ENCODE measurements at places on chromosomes 6 and 20.

DNA sequence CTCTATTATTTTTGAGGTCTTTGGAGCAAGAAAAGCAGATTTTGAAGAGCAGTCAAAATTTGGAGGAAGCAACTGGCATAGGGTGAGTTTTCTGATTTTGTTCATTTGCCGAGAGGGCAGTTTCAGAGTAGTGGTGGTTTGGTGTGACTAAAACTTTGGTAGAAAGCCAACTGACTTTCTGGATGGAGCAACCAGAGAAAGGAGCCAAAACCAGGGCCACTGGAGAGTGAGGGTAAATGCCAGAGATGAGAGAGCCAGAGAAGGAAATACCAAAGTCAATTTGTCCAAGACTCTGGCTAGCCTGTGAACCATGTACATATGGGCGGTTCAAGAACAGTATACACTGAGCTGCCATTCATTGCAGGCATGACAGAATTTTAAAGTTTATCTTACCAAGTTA lies 40.5 kb upstream of the ZBTB24 start:
- DNase-seq: peak; percentile 89

DNA sequence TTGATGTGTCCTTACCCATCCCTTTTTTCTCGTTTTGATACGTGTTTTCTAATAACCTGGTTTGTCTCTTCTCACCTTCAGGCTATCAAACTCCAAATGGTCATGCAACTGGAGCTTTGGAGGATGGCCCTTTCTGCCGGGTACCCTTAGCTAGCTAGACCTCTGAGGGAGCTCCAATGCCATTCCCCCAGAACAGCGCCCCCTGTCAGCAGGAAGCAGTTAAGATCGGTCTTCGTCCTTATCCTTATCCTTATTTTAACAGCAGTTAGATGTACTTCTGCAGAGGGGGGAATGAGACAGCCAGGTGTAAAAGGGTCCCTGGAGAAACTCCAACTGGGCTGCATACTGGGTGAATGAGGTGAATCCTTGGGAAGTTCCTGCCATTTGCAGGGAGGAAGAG lies 37.2 kb downstream of the SEL1L2 start:
- DNase-seq: no peak

DNA sequence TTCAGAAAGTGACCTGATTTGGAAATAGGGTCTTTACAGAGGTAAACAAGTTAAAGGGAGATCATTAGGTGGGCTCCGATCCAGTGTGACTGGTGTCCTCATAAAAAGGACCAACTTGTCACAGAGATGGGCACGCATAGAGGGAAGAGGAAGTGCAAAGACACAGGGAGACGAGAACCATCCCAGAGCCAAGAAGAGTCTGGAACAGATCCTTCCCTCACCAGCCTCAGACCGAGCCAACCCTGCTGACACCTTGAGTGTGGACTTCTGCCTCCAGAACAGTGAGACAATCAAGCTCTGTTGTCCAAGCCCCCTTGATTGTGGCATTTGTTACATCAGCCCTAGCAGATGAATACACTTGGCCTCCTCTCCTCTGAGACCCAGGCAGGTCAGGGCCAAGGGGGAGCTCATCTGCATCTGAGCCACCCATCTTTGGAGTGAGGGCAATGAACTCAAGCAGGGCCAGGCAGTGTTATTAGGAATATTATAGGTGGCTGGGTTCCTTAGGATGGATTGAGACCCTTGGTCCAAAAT lies 22.2 kb upstream of the SCML4 start:
- no peak for DNase-seq

DNA sequence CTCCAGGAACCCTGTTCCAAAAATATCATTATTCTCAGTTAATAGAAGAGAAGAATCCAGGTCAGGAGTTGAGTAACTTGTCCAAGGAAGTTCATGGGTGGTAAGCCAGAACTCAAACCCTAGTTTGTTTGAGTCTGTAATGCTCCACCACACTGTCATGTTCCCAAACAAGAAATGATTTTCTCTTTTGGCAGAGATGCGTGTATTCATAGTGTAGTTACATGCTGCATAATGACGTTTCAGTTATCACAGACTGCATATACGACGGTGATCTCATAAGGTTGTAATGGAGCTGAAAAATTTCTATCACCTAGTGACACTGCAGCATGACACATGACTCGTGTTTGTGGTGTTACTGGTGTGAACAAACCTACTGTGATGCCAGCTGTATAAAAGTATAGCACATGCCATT lies 102.6 kb downstream of the TULP4 start:
- peak; percentile 42 for DNase-seq

DNA sequence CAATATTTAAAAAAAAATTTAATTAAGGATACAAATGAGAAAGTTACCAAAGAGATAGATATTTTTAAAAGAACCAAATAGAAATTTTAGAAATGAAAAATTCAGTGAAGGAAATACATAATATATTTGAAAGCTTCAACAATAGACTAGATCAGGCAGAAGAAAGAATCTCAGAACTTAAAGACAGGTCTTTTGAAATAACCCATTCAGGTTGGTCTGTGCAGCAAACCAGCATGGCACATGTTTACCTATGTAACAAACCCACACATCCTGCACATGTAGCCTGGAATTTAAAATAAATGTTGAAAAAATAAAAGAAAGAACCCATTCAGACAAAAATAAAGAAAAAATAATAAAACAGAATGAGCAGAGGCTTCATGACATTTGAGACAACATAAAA lies 221.1 kb upstream of the ID4 start:
- no peak for DNase-seq

- DNase-seq: peak; percentile 84
Measured at GRCh38 chr6:100267721-100268123, 197.0 kb downstream of the SIM1 start.

- peak; percentile 56 for DNase-seq
Measured at GRCh38 chr20:51341581-51341980, 200.9 kb downstream of the NFATC2 start.

DNA sequence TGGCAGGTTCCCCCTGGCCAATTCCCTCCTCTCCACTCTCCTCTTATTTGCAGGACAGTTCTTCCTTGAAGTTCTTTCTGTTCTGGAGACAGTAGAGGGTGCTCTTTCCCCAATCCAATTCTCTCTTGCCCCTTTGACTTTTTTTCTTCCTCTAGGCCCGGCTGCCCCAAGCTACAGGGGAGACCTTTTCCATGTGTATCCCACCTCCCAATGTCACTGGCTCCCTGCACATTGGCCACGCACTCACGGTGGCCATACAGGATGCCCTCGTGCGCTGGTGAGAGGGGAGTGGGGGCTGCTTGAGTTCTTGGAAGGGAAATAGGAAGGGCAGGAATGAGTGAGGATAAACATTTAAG lies 1.5 kb downstream of the VARS2 start:
- peak; percentile 72 for DNase-seq

GRCh38 chr20:44532981-44533331 lies 11.1 kb upstream of the SERINC3 start:
- peak; percentile 63 for DNase-seq

GRCh38 chr6:3450888-3451287 lies 6.0 kb downstream of the SLC22A23 start:
- peak; percentile 56 for DNase-seq

DNA sequence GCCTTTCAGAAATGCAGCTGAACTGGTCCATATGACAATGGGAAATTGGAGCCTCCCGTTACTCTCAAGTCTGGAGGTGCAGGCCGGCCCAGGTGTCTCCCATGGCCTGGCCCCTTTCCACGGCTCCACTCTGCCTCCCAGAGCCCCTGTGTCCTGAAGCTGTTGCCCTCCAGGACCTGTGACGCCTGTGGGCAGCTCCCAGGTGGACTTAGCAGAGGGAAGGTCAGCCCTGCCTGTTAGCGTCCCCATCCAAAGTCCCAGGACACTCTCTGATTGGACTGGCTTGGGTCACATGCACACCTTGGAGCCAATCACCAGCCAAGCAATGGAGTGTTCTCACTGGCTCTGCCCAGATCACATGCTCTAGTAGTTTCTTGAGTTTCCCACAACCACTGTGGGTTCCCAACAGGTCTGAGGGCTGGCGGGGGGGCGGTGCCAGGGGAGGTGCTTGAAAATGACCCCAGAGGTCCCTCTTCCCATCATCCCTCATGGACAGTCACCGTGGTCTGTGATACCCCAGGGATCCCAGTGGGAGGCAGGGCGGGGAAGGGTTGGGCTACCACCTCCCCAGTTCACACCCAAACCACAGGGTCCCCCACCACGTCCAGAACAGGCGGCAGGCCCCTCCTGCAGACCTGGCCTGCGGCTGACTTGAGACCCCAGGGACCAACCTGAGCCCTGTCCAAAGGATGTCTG lies 135.6 kb downstream of the TAF4 start:
- DNase-seq: no peak

- no peak for DNase-seq
Measured at GRCh38 chr6:9514146-9514545, 900.7 kb downstream of the TFAP2A start.

GRCh38 chr6:39075807-39076622 lies 27.4 kb downstream of the GLP1R start:
- no peak for DNase-seq

- DNase-seq: peak; percentile 25
Measured at GRCh38 chr20:17589161-17589834, 19.4 kb downstream of the DSTN start.

GRCh38 chr20:40869218-40870147 lies 159.1 kb upstream of the TOP1 start:
- DNase-seq: no peak

GRCh38 chr6:114288701-114289495 lies 53.9 kb downstream of the HS3ST5 start:
- no peak for DNase-seq

DNA sequence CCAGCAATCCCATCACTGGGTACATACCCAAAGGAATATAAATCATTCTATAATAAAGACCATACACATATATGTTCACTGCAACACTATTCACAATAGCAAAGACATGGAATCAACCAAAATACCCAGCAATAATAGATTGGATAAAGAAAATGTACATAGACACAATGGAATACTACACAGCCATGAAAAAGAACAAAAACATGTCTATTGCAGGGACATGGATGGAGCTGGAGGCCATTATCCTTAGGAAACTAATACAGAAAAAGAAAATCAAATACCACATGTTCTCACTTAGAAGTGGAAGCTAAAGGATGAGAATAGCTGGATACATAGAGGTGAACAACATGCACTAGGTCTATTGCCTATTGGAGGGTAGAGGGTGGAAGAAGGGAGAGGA lies 674.6 kb downstream of the PHF3 start:
- DNase-seq: no peak

DNA sequence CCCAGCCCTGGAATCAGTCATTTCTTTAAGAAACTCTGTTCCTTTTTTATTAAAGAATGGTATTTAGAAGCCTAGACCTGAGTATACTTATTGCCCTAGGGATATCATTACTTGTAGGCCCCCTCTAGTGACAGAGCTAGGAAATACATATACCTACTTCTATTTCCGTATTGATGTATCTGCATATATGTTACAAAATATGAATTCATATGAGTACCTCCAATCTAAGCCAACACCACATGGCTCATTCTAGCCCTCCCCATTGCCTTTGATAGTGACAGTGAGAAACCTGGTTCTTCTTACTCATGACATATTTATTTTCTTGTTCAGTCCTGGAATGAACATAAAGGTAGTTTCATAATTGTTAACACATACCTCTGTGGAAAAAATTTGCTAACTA lies 137.2 kb downstream of the FARS2 start:
- DNase-seq: peak; percentile 61

DNA sequence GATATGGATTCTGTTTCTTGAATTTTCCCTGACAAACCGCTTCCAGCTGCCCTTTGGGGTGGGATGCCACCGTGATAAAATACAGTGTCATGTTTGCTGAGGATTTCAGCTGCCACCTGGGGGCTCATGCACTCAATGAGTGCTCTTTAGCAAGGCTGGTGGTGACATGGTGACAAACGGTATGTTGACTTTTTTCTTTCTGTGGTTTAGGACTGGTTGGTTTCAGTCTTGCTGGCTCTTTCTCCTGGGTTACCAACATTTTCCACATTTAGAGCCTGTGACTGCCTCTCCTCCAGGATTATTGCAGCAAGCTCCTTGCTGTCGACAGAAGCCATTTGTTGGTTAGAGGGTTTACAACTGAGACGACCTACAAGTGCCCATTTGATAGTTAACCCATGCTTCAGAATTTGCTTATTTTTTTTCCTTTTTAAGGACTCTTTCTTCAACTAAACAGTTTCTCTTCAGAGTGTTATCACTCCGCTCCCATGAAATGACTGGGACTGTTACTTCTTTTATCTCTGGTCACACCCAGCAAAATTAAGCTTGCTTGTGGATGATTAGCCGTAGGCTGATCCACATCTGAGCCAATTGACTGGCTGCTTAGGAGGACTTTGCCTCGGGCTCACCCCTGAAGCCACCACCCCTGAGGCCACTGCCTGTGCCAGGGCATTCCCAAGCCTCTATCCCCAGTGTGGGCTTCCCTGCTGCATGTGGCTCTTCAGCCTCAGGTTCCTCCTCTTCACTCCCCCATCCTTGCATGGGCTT lies 48.4 kb upstream of the CDYL start:
- peak; percentile 54 for DNase-seq

GRCh38 chr6:55212156-55212555 lies 37.8 kb downstream of the HCRTR2 start:
- DNase-seq: no peak

- no peak for DNase-seq
Measured at GRCh38 chr20:8036771-8037170, 17.2 kb upstream of the TMX4 start.

DNA sequence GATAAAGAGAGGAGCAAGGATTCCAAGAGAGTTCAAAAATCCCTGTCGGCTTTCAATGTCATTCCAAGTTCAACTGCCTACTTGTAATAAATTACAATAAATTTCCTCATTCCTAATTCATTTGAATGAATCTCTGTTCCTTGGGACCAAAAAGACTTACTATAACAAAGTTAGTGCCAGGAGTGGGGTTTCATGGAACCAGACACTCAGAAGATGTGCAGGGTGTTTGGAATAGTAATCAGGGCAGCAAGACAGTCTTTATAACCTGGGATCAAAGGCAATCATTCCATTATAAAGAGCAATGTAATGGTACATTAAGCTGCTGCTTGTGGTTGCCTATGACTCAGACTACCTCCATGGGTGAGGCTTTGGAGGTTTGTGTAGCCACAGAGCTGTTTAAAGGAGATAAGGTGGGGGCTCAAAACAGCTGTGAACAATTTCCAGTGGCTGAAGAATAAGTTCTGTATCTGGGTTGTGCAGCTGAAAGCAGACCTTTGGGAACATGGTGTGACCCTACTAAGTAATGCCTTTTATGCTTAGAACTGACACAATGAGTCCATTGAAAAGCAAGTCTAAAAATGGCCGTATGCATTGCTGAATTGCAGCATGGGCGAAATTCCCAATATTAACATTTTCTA lies 159.9 kb downstream of the LINC00237 start:
- DNase-seq: no peak

- no peak for DNase-seq
Measured at GRCh38 chr6:152821525-152821924, 70.9 kb downstream of the VIP start.

DNA sequence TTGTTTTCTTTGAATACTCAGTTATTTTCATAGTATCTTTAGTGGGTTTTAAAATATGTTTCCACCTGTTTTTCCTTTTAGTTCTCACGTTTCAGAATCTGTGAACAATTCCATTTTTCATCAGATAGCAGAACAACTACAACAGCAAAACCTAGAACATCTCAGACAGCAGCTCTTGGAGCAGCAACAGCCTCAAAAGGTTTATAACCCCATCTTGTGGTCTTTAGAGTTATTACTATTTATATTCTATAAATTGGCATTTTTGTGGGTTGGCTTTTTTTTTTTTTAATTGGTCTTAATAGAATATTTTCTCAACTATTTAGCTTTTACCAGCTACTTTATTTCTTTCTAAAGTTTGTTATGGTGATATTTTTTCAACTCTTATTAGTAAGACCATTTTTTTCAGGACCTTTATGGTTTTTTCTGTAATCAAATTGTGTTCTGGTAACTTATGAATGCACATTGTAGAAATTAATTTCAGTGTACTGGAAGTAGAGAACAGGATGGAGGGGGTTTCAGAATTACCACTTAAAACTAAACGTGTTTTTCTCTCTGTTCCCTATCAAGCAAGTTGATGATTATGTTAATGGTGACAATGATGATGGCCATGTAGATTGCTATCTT lies 72.2 kb downstream of the SCAF8 start:
- peak; percentile 61 for DNase-seq

All from AG10803 (cell line).